ENCODE measurements at places on chromosomes 3 and 15.

- no peak for DNase-seq
Measured at GRCh38 chr15:52071570-52071969, 41.0 kb downstream of the BCL2L10 start.

DNA sequence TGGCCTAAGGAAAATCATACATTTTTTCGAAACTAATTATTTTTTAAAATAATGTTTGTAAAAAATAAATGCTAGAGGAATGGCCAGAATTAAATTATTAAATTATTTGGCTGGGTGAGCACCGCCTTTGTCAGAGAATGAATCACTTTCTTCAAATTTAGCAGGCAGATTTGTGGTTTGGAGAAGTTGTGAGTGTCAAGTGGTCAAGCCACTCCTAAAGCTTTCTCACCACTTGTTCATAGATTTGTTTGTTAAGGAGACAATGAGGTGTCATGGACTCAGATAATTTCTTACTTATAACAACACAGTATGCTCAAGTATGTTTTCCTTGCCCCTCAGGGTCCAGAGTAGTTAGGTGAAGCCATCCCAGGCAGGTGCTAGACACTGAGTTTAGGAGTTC lies 196.2 kb downstream of the TUSC7 start:
- no peak for DNase-seq

DNA sequence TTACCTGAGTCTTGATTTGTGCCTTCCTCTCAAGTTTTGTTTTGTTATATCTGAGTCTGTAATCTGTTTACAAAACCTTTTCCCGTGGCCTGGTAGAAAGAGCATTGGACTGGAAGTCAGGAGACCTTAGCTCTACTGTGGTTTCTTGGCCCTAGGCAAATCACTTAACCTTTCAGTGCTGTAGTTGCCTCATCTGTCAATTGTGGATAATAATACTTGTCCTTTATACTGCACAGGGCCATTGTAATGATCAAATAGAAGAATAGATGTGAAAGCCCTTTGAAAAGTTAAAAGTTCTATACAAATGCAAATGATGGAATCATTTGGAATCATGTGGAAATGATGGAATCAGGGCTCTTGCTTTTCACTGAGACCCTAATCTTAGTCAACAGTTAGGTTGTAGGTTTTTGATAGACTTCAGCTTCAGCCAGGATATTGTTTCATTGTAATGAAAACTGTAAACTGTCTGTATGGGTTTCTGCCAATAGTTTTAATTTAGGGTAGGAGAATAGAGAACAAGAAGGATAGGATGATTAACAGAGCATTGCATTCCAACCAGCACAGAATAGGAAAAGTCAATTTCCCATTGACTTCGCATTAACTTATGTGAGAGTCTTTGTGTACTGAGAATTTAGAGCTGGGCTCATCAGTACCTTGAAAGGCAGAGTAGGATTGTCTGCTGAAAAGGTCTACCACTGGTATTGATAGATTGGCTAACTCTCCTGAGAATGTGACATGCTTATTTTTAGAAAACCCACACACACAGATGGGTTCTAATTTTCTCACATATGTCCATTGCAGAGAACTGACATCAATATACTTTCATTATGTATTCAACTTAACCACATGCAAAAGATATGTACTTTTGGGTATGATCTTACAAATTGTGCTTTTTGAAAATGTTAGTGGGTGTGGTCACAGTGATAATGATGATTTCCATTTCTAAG lies 21.8 kb downstream of the MAP2K5 start:
- no peak for DNase-seq

- DNase-seq = no peak
Measured at GRCh38 chr3:42590989-42591756, 513 bp downstream of the SS18L2 start.

DNA sequence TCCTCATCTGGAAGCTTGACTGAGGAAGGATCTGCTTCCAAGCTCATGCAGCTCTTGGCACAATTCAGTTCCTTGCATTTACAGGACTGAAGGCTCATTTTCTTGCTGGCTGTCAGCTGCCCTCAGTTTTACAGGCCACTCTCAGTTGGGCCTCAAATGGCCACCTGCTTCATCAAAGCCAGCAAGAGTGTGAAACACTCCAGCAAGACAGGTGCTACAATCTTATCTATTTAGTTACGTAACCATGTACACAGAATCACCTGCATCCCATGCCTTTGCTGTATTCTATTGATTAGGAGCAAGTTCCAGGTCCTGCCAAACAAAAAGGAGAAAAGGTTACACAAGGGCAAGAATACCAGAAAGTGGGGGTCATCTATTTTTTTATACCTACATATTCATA lies 40.8 kb downstream of the RHCG start:
- no peak for DNase-seq

DNA sequence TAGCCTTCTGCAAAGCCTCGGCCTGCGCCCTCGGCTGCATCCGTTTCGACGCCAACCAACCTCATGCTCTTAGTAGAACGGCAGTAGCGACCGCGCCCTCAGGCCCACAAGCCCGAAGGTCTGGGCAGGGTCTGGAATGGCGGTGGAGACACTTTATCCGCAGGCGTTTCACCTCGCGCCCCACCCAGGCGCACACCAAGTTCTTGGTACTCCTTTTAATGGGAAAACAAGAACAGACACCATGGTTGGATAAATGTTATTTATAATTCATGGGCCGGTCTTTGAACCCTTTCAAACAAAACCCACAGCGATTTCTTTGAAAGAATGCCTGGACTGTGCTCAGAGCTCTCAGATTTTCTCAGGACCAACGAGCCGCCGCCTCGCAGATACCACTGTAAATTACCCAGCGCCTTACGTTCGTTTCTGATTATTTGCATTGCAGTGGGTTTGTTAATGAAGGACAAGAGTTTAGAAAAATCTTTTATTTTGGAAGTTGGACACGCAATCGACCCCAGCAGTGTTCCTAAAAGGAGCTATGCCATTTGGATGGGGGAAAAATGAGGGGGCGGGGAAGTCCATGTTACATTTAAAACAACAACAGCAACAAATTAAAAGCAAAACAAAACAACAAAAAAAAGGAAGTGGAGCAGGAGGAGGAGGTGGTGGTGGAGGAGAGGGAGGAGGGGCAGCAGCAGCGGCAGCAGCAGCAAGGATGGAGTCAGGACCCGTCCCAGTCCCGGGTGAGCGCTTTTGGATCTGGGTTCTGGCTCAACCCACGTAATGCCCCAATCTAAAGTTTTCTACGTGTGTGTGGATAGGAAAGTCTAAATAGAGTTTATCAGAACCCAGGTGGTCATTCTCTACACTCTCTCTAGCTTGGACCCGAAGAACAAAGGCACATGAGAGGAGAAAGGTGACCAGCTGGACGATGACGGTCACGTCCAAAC lies 993 bp upstream of the ISL2 start:
- no peak for DNase-seq

DNA sequence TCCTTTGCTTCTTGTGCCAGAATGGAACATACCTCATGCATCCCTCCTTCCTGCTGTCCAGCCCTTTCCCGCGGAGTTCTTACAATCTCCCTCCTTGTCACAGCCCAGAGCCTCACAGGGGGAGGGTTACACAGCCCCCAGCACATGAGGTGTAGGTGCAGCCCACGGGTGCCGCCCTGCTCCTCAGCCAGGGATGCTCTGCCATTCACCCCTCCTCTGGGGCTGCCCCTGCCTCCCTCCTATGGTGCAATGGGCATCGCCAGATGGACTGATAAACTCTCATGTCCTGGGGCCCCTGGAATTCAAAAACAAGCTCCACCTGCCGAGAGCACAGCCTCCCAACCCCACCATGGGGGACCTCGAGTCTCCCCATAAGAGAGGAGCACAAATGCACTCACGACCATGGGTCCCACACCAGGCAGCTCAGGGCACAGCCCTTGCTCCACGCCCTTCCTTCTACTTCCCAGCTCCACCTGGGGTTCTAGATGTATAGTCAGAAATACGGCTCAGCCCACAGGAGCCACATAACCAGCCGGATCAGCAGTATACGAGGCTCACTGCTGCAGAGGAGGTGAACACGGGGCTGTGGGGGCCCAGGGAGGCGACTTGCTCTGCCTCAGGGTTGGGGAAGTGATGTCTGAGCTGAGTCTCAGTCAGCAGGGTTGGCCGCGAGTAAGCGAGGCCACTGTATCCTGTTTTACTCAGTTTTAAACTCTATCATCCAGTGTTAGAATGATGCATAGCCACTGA lies 269.7 kb upstream of the LYSMD4 start:
- no peak for DNase-seq

DNA sequence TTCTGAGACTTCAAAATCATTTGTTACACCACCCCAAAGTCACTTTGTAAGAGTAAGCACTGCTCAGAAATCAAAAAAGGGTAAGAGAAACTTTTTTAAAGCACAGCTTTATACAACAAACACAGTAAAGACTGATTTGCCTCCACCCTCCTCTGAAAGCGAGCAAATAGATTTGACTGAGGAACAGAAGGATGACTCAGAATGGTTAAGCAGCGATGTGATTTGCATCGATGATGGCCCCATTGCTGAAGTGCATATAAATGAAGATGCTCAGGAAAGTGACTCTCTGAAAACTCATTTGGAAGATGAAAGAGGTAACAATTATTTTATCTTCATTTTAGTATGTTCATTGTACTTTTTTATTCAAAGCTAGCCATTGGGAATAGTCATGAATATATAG lies 32.6 kb downstream of the BLM start:
- no peak for DNase-seq

GRCh38 chr3:126954141-126954842 lies 28.6 kb upstream of the PLXNA1 start:
- DNase-seq = no peak

- DNase-seq = no peak
Measured at GRCh38 chr3:164326714-164327113, 751.6 kb downstream of the SI start.

- no peak for DNase-seq
Measured at GRCh38 chr3:23474580-23475357, 271.6 kb downstream of the UBE2E2 start.

DNA sequence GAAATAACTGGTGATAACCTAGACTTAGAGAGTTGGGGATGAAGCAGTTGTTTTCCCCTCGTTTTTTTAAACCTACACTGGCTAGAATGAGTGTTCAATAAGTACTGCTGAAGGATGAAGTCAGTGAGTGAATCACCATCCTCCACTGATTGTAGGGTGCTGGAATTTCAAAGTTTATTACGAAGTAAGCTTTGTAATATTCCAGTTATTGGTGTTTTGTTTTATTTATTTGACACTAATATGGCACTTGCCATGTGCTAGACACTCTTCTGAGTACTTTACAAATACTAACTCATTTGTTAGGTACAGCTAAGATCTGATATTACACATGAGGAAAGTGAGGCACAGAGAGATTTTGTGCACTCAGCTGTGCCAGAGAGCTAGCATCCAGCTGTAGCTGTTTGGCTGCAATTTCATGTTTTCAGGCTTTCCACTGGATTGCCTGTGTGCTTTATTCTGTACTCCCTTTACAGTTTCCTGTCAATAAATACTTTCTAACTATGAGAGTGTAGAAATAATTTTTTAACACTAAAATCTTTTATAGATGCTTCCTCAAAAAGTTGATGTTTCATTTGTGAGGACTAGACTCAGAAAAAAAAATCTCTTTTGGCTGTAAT lies 5.8 kb downstream of the MAP2K5 start:
- DNase-seq = no peak

GRCh38 chr3:20280257-20280656 lies 94.3 kb upstream of the SGO1 start:
- no peak for DNase-seq

DNA sequence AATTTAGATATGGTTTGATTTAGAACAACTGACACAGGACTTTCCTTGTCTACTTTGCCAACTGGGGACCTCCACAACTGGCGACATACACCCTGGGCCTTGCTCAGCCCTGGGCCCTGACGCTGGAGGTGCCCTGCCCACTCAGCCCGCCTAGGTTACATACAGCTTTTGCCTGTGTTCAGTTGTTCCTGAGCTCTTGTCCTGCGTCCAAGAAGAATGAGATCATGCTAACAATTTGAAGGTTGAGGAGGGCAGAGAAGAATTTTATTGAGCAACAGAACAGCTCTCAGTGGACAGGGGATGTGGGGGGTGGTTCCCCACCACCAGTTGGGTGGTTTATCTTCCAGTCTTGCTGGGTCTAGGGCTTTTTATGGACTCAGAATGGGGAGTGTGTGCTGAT lies 67.9 kb downstream of the IQCH start:
- no peak for DNase-seq

GRCh38 chr15:100349321-100349695 lies 7.5 kb upstream of the ADAMTS17 start:
- DNase-seq = no peak

DNA sequence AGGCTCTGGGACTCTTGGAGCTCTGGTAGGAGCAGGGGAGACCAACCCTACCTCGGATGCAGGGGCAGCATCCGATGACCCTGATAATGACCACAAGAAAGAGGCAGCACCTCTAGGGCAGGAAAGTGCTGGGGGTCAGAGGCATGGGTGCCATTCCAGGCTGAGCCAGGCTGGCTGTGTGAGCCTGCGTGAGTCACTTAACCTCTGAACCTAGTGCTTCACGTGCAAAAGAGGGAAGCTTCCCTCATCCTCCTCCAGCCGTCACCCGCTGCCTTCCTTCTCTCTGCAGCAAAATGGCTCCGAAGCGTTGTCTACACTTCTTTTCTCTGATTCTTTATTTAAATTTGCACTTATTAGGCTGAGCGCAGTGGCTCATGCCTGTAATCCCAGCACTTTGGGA lies 35.5 kb downstream of the ZDHHC19 start:
- no peak for DNase-seq

DNA sequence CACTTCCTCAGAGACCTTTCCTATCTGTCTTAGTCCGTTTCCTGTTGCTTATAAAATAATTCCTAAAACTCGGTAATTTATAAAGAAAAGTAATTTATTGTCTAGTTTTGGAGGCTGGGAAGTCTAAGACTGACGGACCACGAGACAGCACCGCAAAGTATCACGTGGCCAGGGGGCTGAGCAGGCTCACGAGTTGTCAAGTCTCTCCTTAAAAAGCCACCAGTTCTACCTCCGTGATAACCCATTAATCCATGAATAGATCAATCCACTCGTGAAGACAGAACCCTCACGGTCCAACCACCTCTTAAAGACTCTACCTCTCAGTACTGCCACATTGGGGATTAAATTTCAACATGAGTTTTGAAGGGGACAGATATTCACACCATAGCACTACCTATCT lies 821 bp downstream of the LINS1 start:
- DNase-seq = no peak

- DNase-seq = no peak
Measured at GRCh38 chr3:30751610-30752299, 142.7 kb downstream of the GADL1 start.

DNA sequence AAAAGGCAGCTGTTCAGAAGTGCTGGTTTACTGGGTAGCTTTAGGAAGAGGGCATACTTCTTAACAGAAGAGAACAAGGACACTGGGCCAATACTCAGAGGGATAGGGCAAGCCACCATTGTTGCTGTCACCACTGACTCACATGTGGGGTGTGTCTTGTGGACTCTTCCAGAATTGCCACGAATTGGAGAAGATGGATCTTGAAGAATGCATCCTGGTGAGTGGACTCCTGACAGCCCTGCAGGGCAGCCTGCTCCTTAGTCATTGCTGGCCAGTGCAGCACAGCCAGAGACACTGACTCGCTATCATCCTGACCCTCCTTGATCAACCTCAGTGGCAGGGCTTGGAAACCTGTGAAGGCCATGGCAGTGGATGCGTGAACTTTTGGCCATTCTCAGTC lies 62.3 kb downstream of the UBP1 start:
- DNase-seq = no peak
